ENCODE measurements at places on chromosomes 13 and 19.

DNA sequence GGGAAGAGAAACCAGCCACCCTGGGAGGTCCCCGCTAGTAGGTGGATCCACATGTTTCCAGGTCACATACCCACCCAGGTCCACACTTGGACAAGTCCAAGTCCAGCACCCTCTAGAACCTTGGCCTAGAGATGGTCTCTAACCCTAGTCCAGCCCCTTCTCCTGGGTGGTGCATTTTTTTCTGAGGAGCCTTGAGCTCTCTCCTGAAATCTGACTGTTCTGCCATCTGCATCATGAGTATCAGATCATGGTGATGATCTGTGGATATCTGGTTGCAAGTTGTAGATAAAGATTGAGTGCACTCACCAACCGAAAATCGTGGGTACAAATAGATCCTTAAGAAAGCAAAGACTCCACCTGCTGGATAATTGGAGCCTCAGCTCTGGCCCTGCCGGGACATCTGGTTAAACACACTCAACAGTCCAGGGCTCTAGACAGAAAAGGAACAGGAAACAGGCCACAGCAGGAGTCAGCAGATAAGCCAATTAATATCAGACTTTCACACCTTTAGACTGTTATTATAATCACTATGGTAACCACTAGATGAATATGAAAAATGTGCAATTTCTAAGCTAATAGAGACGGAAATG is 41.1 kb downstream of the GPR12 start:
- DNase-seq: no peak

- DNase-seq: peak; percentile 83
Observed at GRCh38 chr19:40806423-40807146, 7.6 kb downstream of the EGLN2 start.

DNA sequence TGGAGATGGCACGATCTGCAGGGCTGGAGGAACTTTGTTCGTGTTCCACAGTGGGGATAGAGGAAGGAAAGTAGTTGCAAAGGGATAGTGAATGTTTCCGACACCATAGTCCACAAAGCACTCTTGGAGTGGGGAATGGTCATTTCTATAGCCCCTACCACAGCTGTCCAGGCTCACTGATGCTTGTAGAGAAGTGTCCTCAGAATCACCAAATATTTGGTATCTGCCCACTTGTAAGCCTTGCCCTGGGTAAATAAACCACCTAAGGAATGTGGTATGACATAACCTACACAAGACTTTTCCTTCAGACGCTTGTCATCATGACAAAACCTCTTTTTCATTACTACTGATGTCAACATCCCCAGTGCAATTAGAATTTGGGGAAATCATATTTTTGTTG is 686.5 kb upstream of the ARGLU1 start:
- DNase-seq: no peak

- no peak for DNase-seq
Observed at GRCh38 chr13:62595976-62596375, 1180.3 kb upstream of the PCDH20 start.

DNA sequence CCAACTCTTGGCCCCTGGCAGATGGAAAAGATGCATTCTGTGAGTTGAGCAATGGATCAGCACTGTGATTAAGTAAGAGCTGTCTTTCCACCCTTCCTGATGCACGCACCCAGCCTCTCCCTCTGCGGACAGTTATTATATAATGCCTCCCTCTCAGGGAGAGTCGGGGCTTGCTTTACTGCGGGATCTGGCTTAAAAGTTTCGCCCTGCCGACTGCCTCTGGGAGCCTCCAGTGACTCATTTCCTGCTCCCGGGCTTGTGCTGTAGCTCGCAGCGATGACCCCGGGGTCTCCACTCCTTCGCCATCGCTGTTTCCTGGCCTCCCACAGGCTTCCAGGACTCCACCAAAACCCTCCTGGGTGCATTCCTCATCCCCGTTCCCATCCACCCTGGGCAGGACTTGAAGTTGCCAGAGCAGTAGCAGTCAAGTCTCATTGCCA is 107.4 kb upstream of the SLC7A1 start:
- DNase-seq: no peak

DNA sequence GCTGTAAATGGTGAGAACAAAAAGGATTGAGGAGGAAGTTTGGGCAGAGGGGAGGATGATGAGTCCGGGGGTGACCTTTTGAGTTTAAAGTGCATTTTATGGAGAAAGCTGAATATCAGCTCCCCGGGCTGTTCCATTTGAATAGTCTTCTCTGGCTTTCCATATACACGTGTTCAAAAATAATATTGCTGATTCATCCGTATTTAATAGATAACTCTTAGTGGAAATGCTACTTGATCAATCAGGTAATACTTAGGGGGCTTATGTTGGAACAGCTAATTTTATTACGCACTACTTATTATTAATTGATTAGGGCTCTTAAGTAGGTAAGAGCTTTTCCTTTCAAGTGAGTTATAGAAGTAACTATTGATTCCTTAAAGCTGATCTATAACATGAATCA is 76.4 kb downstream of the ERCC5 start:
- no peak for DNase-seq

DNA sequence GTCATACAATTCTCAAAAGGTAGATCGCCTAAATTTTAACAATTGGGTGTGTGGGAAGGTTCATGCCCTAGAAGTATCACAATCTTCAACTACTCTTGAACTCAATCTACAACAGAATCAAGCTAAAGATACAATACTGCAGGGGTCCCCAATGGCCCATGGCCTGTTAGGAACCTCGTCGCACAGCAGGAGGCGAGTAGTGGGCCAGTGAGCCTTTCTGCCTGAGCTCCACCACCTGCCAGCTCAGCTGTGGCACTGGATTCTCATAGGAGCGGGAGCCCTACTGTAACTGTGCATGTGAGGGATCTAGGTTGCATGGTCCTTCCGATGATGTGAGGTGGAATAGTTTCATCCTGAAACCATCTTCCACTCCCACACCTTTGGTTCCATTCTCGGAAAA is 230.6 kb downstream of the KLF12 start:
- no peak for DNase-seq

GRCh38 chr13:100298116-100298681 is 209.3 kb downstream of the PCCA start:
- DNase-seq: no peak

- DNase-seq: no peak
Observed at GRCh38 chr13:84865783-84866221, 933.4 kb downstream of the SLITRK6 start.

- no peak for DNase-seq
Observed at GRCh38 chr19:21750586-21751128, 16.7 kb downstream of the ZNF100 start.

- DNase-seq: no peak
Observed at GRCh38 chr13:92436924-92437323, 789.7 kb upstream of the GPC6 start.

DNA sequence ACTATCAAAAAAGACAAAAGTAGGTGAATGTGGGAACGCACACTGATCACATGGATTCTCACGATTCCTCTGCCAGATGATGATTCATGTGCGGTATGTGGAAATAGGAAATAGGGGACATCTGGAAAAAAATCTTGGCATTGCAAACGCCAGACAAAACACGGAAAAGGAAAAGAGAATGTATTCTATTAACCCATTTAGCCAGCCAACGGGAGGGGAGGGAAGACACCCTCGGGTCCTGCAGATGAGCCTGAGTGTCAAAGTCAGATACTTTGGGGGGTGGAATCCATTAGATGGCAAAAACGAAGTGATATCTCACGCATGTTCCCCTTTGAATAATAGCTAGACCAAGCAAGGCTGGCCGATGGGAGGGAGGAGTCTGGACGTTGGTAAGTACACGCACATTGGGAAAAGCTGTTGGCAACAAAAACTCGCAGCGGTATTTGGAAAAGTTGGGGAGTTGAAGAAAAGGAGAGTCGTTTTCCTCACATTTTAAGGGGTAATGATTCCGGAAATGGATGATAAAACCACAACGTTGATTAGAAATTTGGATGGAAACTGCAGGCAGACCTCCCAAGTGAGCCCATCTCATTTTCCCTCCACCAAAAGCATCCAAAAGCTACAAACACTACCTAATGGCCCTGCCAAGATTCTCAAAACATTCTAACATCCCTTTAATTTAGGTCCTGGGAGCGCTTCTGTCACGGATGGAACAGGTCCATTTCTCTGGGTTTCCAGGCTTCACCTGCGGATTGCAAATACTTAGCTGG is 73.6 kb downstream of the COL4A1 start:
- no peak for DNase-seq

DNA sequence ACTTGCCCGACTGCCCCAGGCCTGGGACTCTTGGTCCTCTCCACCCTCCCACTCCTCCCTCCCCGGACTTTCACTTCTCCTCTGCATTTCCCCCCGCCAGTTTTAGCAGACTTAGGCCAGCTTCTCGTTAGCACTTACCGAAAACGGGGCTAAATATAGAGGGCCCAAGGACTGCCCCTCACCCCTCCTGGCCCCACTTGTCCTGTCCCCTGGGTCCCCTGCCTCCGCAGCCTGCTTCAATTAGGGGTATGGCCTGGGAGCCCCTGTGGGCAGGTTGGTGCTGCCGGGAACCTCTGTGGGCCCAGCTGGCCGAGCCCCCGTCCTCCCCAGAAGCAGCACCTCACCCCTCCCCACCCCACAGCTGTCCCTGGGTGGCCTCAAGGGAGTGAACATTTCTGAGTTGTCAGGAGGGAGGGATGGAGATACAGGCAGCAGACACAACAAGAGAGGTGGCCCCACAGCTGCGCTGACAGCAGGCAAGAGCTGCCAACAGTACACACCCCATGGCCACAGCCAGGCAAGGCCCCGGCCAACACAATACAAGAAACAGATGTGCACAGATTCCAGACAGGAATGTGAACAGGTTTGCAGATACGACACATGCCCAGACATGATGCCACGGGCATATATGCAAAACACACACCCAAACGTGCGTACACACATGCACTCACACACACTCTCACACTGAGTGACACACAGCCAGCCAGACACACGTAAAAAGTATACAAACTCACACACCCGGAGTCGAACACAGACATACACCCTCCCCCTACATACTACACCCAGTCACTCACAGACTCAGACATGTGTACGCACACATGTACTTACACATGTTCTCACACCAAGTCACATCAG is 2.6 kb downstream of the POU2F2 start:
- no peak for DNase-seq

DNA sequence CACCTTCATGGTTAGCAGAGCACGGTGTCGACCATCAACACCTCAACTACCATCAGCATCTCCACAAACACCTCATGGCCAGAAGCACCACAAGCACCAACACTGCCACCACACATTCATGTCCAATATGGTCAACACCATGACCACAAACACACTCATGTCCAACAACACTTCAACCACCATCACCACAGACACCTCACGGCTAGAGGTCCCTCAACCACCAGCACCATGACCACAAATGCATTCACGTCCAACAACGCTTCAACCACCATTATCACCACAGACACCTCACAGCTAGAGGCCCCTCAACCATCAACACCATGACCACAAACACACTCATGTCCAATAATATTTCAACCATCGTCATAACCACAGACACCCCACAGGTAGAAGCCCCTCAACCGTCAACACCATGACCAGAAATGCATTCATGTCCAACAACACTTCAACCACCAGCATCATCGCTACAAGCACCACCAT is 10.2 kb downstream of the TRAPPC5 start:
- DNase-seq: no peak

GRCh38 chr19:13150931-13151604 is 857 bp downstream of the IER2 start:
- peak; percentile 65 for DNase-seq

DNA sequence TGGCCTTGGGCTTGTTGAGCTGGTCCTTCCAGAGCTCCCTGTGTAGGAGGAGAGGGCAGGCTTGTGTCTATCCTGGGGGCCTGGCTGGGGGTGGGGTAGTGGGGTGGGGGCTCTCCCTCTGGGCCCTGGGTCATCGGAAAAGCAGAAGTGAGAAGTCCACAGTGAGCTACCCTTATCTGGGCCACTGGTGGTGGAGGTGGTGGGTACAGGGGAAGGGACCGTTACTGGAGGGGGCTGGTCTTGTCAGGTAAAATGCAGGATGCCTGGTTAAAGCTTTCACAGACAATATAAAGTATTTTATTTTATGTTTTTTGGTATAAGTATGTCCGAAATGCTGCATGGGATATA is 342 bp upstream of the SIGLEC10 start:
- DNase-seq: no peak

- DNase-seq: no peak
Observed at GRCh38 chr13:110306340-110306959, 507 bp downstream of the COL4A1 start.

- no peak for DNase-seq
Observed at GRCh38 chr19:1125601-1126467, 22.0 kb downstream of the GPX4 start.

GRCh38 chr13:43284162-43284561 is 260.8 kb downstream of the DNAJC15 start:
- no peak for DNase-seq

DNA sequence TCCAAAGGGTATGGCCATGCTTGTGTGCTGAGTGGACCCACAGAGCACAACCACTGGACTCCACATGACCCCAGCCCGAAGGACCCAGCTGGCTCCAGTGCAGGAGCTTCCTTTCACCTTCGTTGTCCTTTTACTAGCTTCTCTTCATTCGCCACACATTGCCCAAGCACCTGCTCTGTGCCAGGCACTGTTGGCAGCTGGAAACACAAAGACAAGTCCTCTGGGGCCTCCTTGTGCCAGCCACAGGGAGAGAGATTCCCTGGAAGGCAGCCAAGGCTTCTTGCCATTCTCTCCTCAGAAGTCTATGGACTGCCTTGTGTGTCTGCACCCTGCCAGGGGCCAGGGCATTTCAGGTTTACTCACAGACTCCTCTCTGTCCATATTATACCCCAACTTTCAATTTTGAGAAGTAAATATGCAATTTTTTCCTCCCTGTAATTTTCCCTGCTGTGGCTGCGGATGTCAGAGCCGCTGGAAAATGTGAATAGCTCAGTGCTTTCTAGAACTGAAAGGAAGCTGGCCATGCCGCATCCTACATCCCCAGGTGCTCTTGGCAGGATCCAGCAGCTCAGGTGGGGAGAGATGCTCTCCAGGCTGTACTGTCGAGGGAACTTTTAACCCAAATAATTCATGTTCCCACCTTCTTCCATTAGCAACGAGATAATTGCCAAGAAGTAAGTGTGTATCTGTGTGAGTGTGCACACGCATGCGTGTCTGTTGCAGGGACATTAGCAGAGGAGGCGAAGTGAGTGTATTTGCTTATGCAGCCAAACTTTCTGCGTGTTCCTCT is 57.2 kb downstream of the CHST8 start:
- no peak for DNase-seq

- no peak for DNase-seq
Observed at GRCh38 chr19:19429361-19429760, 23.9 kb downstream of the GATAD2A start.

- no peak for DNase-seq
Observed at GRCh38 chr19:48959341-48960239, 4.9 kb downstream of the BAX start.

GRCh38 chr19:18223860-18224524 is 2.2 kb downstream of the PDE4C start:
- DNase-seq: peak; percentile 67

GRCh38 chr13:33882804-33883203 is 64.9 kb downstream of the RFC3 start:
- no peak for DNase-seq

GRCh38 chr19:3620145-3620816 is 6.3 kb downstream of the CACTIN start:
- no peak for DNase-seq
